Activated CD4-positive, alpha-beta memory T cell treated with anti-CD3 and anti-CD28 coated beads, Interleukin-2, amount 10 ng/mL, durations not matched to agents 7 days and 5 days (primary cell): ENCODE measurements at places on chromosomes 1 and 21.

GRCh38 chr1:19969898-19970660 is 9.3 kb downstream of the PLA2G2A start:
- peak; percentile 4 for DNase-seq

GRCh38 chr21:45226540-45227326 is 61.0 kb downstream of the POFUT2 start:
- DNase-seq = peak; percentile 63

DNA sequence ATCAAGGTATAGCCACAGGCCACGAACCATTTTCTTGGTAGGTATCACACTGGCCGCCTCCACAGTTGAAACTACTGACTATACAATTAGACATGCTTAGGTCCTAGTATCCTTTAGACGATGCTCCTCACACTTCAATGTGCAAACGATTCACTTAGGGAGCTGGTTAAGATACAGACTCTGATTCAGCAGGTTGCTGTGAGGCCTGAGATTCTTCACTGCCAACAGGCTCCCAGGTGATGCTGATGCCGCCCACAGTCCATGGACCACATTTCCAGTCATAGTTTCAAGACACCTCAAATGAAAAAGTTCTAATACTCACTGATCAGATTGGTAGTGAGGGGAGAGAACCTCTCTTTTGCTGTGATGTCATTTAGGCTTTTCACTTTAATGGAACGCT is 6.8 kb downstream of the ATP5PO start:
- DNase-seq = no peak

DNA sequence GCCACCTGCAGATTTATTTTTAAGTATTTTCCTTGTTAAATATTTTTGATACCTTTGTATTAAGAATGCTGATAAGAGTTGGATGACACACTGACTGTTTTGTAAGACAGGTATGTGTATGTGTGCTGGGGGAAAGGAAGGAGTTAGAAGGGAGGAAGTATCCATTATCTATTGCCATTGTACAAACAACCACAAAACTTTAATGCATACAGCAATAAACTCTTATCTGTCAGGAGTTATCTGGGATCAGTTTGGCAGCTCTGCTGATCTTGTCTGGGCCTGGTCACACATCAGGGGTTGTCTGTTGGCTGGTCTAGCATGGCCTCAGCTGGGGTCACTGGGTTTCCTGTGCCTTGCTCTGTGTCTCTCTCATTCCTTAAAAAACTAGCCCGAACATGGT is 423.9 kb upstream of the USP24 start:
- DNase-seq = no peak

- DNase-seq = no peak
Observed at GRCh38 chr1:198258491-198258890, 101.7 kb downstream of the NEK7 start.

DNA sequence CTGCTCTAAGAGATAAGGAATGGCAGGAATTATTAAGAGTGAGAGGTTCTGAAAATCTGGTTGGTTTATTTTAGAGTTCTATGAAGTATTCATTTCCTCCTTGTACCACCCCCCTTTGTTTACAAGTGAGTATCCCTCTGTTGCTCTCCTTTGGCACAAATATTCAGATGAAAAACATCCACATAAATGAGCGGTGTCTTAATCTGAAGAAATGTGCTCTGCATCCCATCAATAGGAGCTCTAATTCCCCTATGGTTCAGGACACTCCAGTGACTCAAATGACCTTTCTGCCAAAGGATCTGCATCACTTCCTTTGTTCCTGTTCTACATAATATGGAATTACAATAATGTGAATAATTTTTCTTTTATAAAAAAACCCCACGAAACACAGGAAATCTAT is 16.6 kb downstream of the DDAH1 start:
- no peak for DNase-seq

DNA sequence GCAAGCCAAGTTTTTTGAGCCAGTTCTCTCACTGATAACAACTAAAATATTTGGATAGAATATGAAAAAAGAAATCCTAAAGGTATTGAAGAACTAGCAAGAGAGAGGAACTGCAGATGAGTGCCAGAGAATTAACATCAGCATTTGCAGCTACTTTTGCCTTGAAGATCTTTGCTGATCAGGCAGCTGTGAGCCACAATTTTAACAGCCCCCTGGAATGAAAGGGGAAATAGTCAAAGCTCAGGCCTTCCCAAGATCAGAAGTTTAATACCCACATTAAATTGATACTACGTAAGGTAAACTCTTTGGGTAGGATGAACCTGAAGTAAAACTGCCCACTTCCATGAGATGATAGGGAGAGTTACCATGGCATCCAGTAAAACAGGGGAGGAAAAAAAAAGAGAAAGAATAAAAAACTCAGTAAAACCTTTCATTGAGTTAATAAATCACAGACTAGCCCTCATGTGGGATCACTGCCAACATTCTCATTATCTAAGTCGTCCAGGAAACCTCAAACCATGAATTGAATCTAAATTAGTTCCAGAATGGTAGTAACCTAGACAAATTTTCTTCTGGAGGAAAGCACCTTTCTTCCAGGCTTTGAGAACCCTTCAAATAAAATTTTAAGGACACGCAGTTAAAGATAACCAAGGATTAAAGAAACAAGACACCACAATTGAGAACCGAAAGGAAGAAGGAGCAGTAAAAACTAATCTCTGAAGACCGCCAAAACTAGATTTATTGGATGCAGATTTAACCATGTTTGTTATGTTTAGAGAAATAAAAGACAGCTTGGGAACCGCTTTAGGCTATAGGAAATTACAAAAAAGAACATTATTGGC is 28.3 kb downstream of the SCP2 start:
- no peak for DNase-seq

GRCh38 chr1:185059950-185060571 is 14.7 kb downstream of the RNF2 start:
- no peak for DNase-seq

DNA sequence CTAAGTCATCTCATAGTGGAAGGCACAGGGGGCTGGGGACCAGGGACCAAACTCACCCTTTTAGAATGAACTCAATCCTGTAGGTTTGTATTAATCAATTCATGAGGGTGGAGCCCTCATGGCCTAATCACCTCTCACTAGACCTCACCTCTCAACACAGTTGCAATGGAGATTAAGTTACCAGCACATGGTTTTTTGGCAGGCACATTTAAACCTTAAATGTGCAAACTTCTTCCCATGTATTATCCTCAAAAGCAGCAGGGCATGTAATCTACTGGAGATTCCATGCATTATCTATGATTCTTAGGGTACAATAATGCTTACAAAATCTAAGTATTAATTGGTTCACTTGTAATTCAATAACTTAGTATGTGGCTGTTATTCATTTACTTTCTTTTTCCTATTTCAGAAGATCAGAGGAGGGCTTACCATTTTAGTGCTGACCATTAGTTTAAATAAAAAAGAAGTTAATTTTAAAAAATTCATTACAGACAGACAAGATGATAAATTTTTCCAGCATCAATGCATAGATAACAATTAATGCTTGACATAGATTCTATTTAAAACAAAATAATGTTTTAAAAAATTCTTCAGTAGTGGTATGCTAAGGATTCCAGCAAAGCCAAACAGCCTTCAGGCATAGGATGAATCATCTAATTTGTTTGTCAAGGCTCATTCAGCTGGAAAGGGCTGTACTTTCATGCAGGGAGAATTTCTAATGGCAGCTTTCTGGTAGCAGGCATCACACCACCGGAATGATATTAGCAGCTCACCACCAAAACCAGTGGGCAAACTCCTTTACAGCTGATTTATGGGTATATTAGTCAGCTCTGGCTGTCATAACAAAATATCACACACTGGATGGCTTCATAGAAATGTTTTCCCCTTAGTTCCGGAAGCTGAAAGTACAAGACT is 124.6 kb upstream of the ZNF648 start:
- DNase-seq = no peak

GRCh38 chr1:162881590-162881989 is 20.6 kb upstream of the CCDC190 start:
- no peak for DNase-seq

- no peak for DNase-seq
Observed at GRCh38 chr1:2530513-2531361, 674 bp upstream of the HES5 start.

GRCh38 chr1:156122519-156123355 is 8.2 kb downstream of the LMNA start:
- no peak for DNase-seq

DNA sequence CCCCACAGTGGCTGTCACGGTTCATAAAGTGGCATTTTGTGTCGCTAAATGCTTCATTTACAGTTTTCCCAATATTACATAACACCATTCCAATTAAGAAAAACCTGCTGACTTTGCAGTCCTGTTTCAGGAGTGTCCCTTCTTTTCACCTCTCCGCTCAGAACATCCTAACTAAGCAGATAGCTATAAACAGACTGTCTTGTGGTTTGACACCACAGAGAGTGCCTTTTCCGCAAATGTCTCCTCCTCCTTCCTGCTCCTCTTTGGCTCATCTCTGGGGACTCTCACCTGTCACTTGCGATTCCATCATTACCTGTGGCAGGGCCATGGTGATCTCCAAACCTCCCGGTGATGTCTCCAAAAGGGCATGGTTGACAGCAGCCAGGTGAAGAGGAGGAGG is 119.0 kb downstream of the CNIH3 start:
- no peak for DNase-seq

GRCh38 chr1:229159668-229160544 is 111.0 kb upstream of the RAB4A start:
- no peak for DNase-seq

DNA sequence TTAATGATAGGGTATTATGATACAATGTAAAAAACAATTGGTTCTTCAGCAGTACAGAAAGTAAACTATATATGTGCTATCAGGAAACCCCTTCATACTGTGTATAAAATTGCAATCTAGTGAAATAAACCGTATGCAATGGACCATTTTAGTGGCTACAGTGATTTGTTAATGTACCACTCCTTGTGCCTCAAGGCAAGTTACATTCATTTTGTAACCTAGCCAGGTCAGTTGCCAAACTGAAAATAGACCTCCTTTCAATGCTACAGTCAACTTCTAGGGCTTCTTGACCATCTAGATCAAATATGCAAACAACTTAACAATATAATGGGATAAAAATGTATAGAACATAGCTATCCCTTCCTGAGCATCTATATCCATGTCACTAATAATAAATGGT is 52.0 kb upstream of the RAVER2 start:
- no peak for DNase-seq

DNA sequence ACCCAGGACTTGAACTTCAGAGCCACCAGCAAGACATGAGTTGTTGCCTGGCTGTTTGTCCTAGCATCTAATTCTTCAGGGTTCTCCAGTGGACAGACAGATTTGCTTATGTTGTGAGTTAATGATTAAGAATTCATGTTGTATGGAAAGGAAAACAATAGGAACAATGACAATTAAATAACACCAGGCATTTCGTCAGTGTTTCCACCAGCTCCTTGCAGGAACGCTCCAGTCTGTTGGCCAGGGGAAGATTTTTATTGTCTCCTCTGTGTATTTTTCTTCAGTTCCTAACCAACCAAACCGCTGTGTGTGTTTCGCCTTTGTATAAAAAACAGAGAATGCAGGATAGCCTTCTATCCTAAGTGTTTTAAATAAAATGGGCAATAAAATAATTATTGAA is 64.4 kb upstream of the PTGFR start:
- DNase-seq = no peak

DNA sequence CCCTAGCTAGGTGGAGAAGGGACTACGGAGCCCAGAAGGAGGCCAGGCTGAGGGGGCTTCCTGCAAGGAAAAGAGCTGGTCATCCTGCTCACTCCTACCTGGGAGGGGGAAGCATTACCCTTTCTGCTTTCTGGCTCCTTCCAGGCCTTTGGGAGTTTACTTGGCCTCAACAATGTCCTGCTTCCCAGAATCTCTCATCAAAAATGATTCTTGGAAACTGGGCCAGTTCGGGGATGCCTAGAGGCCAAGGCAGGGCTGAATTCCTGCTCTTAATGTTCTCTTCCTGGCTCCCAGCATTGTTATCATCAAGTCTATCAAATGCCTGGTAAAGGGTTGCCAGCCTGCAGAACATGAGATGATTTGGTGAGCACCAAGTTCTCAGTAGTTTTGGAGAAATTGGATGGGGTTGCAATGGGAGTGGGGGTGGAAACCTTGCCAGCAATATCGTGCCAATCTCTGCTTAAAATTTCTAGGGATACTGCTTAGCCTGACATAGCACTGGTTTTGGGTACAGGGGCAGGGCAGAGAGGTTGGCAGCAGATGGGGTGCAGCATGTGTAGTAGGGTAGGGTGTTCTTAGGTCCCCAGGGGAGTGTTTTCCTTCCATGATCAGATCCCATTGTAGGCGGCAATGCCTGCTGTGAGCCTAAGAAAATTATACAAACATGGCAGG is 7.7 kb upstream of the PAFAH2 start:
- no peak for DNase-seq

DNA sequence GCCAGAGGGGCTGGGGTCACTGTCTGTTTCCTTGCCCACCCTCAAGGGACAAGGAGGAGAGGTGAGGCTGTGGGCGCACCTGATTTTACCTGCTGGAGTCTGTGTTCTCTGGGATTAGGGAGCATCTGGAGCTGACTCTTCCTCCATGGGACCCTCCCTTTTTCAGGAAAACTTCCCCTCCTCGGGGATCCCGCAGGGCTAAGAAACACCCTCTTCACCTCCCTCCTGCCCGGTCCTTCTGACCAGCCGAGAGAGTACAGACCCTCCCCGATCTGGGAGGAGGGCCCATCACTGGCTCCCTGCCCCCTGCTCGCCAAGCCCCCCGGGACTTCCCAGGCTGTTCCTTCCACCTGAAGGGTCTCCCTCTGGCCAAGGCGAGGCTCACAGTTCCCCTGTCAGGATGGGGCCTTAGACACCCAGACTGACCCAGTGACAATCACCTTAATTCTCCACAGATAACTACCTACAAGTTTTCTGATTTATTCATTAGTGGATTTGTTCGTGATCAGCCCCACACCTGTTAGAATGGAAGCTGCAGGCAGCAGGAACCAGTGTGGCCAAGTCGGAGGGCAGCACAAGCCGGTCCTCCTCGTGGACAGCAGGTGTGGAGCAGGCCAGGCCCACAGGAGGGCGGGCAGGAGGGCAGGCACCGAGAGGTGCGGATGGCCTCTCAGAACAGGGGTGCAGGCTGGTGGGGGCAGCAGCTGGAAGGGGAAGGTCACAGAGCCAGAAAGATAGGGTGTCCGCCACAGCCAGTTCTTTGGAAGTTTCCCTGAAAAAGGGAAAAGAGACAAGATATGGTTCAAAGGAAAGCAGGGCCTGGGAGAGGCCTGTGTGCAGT is 15.9 kb upstream of the SAMD11 start:
- peak; percentile 14 for DNase-seq

- DNase-seq = no peak
Observed at GRCh38 chr1:6338695-6339094, 54.9 kb downstream of the ACOT7 start.

DNA sequence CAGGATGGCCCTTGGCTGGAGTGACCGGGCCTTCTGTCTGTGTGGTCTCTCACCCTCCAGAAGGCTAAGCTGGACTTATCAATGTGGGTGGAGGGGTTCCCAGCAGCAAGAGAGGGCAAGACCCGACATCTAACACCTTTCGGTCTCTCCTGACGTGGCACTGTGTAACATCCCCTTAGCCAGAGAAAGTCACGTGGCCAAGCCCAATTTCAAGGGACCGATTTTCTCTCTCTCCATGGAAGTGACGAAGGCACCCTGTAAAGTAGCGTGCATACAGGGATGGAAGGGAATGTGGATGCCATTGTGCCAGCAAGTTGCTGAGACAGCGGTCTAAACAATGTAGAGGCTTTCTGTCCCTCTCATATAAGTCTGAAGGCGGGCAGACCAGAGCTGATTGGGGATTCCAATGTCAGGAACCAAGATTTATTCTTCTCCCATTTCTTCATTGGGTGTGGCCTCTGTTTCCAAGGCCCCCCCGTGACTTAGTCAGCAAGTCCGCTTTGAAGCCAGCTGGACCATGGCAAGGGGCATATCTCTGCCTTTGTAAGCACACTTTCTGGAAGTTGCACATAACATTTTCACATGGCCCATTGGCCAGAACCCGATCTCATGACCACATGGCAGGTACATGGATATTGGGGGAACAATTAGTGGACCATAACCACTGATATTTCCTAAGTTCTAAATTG is 12.5 kb downstream of the MX1 start:
- DNase-seq = peak; percentile 12
